CD4-positive, alpha-beta T cell (primary cell): ENCODE measurements at places on chromosomes 7 and 10.

DNA sequence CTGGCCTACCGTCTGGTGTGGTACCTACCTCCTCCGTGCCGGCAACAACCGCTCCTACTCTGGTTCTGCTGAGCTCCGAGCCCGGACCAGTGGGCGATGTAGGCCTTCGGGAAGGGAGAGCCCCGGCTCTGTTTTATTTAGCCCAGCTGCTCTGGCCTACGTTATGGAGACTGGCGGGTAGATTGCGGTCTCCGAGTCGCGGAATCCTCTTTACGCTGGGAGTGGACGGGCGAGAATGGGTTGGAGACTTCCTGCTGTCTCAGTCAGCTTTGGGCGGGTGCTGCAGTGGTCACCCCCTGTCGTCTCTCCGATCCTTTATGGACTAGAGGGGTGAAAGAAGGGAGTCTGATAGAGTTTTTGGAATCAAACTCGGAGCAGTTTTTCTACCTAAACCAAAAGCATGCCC is 406 bp downstream of the CBLL1 start:
- no peak for DNase-seq

DNA sequence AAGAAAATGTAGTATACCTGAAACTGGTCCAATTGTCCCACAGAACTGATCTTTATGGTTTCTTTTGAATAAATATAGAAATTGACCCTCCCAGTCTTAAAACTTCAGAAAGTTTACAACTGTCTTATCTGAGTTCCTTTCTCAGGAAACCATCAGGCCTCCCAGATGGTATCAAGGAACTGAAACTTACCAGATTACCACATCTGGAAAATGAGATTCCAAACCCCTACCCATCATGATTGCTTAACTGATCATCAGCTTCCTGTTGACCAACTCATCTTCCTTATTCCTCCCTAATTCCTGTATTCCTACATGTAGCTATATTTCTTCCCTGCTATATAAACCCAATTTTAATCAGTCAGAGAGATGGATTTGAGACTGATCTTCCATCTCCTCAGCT is 5.5 kb downstream of the VWDE start:
- DNase-seq = no peak

- DNase-seq = no peak
These were observed 122.7 kb downstream of the MAD1L1 start for GRCh38 chr7:2109936-2110609.

DNA sequence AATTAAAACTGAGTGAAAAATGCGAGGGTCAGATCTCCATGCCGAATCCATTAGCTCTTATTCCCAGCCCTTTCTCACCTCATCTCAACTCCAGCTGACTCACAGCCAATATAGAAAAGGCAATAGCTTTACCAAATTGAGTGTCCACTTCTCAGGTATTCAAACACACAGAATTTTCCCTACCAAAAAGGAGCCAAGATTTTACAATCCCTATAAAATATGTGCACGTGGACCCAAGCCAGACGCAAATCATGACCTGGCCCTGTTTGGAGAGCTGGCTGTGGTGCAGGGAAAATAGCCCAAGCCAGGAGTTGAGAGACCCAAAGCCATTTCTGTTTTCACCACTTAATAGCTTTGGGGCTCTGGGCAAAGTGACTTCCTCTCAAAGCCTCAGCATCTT is 379.7 kb upstream of the AUTS2 start:
- no peak for DNase-seq

DNA sequence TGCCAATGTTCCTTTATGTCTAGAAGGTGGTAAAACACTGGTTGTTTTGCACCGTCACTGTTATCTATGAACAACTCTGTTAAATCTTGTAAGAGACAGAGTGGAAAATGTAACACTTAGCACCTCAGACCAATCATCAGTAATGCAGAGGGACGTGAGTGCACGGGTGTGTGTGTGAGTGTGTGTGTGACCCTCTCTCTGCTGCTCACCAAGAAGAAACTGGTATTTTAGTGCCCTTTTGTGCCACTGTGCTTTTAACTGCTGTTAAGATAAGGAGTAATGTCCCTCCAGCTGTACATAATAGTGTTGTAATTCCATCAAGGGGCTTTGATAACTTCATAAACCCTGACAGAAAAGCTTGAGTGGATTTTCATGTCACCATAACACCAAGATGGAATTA is 130.1 kb downstream of the CREB5 start:
- no peak for DNase-seq

GRCh38 chr7:43139137-43139536 is 26.7 kb downstream of the HECW1 start:
- DNase-seq = no peak

GRCh38 chr7:154916856-154917807 is 85.8 kb downstream of the PAXIP1 start:
- DNase-seq = no peak

- no peak for DNase-seq
These were observed 223.9 kb downstream of the TCERG1L start for GRCh38 chr10:131087464-131088215.

- DNase-seq = no peak
These were observed 27.3 kb upstream of the CYP3A5 start for GRCh38 chr7:99707096-99707495.

- peak; percentile 2 for DNase-seq
These were observed at the start of gene ZNF727 for GRCh38 chr7:64045301-64046040. ZNF727 (plus strand) TSS chr7:64045434; CDS start chr7:64045622, 188 bp downstream.

GRCh38 chr7:41142904-41143473 is 559.9 kb downstream of the INHBA start:
- DNase-seq = no peak

DNA sequence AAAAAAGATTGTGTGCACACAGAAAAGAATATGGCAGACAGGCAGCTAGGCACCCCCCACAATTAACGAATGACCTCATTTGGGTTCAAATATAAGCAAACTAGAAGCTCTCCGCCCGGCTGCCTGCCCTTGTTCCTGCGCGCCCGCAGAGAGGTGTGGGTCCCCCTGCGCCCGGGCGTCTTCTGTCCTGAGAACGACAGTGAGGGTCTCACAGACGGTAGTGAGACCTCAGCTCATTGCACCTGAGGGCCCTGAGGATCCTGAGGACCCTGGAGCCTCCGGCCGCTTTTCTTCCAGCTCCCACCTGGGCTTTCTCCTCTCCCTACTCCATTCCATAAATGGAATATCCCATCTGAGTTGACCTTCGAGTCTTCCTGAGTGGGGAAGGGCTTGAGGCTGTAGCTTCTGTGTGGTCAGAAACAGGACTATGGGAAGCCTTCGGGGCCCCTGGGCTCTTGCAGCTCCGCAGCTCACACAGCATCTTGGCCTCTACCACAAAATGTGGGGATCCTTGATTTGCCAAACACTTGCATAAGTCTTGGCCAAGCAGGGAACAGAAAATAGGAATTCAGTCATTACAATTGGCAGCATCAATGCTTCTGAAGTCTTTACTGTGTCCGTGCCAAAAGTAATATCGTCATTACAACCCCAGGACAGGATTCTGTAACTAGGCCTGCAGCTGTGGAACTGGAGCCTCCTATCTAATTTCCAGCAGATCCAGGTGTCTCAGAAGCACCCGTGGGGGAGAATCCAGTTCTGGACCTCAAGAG is 43.8 kb downstream of the JAKMIP3 start:
- DNase-seq = no peak

DNA sequence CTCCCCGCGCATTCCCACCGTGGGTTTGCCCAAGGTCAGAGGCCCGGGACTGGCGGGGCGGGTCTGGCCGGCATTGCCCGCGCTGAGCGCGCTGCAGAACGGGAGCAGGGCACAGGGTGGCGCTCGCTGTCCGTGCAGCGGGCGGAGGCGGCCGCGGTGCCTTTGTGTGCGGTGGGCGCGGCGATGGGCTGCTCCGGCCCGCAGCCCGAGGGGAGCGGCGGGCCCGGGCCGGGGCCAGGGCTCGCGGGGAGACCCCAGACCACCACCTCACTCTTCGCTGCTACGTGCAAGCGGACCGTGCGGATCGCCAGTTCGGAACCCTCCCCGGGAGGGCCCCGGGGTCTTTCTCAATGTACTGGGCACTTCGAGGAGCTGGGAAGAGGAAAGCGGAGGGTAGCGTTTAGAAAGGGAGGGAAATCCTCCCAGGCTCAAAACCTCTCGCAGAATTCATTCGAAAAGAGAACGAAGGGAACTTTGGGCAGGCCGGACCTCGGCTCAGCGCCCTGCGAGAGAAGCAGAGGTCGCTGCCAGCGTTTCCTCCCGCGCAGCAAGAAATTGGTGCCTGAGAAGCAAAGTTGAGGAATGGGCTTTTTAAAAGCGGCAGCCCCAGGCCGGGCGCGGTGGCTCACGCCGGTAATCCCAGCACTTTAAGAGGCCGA is 8.5 kb downstream of the SP8 start:
- DNase-seq = no peak

- no peak for DNase-seq
These were observed 34.5 kb upstream of the MSRB2 start for GRCh38 chr10:23060918-23061317.

- DNase-seq = no peak
These were observed 4.5 kb downstream of the NEUROG3 start for GRCh38 chr10:69568472-69569395.

DNA sequence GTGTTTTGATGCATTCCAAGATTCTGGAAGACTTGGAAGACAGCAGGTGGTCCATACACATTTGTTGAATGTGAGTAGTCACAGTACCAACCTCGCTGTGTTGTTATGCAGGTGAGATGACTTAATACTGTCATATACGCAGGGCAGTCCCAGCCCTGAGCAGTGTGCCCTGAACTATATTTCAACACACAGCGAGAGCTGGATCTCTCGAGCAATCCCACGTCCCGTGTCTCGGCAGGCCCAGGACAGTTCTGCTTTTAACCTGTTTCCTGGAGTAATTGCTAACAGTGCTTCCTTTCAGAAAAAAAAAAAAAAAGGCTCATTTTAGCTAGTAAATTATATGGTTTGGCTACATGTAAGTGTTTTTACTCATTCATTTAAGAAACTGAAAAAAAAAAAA is 179.7 kb downstream of the PRKCQ start:
- no peak for DNase-seq

DNA sequence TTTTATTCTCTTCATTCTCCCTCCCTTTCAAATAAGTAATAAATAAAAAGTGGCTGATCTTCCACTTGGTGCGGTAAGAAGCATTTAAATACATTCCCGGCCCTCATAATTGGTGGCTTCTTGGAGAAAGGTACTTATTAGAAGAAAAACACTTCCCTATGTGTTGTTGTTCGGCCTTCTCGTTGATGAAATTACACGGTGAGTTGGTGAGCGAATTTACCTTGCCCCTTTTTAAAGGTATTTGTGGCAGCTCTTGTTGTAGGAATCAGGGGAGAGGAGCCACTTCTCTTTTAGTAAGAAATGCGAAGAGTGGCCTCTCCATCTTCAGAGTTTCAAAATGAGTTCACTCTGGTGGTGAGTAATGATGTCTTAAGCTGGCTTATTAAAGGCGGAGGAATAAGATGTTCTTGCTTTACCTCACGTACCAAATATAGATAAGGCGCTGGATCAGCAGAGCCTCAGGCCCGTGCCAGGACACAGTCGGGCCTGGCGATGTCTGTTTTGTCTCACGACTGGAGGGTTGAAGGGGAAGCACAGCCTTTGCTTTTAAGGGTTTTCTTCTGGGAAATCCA is 135.9 kb downstream of the CUX1 start:
- no peak for DNase-seq

DNA sequence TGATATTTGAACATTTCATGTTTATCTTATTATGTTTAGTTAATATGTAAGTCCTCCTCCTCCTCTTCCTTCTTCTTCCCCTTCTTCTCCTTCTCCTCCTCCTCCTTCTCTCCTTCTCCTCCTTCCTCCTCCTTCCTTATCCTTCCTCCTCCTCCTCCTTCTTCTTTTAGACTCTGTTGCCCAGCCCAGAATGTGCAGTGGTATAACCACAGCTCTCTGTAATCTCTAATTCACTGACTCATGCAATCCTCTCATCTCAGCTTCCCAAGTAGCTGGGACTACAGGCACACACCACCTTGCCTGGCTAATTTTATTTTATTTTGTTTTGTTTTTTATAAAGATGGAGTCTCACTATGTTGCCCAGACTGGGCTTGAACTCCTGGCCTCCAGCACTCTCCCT is 83.4 kb upstream of the ODAD2 start:
- DNase-seq = no peak

DNA sequence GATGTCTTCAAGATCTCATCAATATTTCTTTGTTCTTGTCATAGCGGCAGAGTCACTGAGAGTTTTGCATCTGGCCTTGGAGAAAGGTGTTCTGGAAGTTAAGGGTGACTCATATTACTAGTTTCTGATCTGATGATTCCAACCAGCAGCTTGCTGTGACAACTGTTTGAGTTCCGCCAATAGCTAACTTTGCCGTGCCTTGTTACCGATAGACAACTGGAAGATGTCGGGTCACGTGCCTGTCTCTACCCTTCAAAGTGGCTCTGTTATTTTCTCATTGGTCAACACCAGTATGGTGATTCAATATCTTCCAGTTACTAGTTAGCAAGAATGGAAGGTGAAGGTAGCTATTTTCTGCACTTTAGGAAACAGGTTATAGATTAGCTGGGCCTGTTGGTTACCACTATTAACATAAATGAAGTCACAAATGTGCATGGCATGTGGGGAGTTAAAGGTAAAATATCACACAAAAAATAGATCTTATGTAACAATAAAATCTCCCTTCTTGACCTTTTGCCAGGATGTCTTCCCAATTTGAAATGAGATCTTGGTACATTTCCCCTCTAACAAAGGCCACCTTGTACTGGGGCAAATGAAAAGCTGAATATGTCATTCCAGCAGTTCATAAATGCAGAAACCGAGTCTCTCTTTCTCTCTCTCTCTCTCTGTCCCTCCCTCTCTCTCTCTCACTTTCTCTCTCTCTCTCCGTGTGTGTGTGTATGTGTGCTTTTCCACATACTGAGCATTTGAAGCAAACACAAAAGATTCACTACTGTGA is 2.6 kb upstream of the MGAM2 start:
- DNase-seq = no peak

- DNase-seq = peak; percentile 1
These were observed 40.4 kb upstream of the DLX5 start for GRCh38 chr7:97064972-97065587.

DNA sequence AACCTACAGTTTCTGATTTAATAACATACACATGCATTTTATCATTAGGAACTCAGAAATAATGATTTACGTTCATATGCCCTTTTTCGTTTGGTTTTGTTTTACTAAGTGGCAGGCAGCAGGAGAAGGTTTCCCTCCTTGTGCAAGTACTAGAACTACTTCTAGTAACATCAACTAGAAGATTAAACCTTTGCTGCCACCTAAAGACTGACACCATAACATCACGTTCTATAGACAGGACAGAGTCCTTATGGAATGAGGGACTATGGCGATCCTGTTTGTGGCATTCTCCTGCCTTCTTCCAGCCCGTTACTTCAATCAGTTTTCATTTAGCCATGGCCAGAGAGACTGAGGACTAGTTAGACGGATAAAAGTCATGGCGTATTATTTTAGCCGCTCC is 53.2 kb downstream of the GAD2 start:
- no peak for DNase-seq

DNA sequence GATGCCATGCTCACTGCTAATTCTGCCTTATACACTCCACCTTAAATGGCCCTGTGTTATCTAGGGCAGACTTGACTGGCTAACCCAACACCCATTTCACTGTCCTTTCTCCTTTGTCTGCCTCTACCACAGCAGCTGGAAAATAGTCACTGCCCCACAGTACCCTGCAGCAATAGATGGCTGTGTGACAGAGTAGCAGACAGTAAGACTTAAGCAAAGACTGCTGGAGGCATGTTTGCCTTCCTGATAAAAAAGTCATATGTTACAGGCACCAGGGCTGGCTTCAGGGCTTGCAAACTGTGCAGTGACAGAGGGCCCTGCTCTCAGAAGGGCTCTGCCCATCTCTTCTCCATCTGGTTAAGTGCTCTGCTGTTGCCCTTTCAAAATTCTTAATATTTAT is 332.6 kb upstream of the GHITM start:
- no peak for DNase-seq
